ENCODE measurements at places on chromosomes 13 and 19.

DNA sequence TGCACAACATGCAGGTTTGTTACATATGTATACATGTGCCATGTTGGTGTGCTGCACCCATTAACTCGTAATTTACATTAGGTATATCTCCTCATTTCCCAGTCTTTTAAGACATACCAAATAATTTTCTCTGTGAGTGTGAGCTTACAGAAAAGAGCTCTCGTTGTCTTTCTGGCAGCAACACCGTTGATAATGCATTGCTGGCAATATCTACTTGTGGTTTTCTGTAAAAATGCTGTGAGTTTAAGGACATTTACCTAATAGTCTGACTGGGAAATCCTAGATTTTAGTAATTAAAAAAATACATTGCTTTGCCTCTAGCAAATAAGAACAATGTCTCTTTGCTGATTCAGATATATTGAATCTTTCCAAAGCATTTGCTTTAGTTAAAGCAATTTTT is 8.4 kb downstream of the IGFL3 start:
- no peak for DNase-seq

GRCh38 chr13:87089391-87089790 is 581.8 kb upstream of the SLITRK5 start:
- DNase-seq: no peak

DNA sequence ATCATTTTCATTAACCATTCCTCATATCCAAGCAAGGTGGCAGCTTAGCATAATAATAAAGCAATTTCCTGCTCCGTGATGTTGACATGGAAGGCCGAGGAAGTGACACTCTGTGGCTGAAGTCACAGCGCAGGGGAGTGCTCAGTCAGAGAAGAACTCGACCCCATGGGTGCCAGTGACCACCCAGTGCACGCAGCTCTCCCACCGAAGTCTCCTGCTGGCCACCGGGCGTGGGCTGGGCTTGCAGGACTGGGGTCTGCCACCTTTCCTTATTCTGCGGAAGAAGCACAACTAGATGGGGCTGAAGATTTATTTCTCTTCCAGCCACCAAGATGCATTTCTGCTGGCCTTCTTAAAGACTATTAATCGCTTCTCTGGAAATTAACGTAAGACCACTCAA is 132.1 kb upstream of the SPACA7 start:
- no peak for DNase-seq

DNA sequence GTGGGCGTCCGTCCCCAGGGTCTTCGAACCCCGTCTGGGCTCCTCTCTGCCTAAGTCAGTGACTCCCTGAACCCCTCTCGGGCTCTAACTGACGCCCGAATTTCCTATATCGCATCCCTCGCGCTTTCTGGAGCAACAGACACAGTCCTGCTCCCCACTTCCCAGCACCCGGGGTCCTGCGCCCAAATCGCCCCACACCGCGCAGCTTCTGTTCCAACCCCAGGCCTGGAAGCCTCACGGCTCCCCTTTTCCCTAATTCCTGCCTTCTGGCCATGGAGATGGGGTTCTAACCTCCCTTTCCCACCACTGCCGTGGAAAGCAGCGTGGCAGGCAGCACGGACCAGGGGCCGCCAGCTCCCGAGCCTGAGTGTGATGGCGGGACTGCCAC is 1.6 kb upstream of the GRTP1 start:
- no peak for DNase-seq

DNA sequence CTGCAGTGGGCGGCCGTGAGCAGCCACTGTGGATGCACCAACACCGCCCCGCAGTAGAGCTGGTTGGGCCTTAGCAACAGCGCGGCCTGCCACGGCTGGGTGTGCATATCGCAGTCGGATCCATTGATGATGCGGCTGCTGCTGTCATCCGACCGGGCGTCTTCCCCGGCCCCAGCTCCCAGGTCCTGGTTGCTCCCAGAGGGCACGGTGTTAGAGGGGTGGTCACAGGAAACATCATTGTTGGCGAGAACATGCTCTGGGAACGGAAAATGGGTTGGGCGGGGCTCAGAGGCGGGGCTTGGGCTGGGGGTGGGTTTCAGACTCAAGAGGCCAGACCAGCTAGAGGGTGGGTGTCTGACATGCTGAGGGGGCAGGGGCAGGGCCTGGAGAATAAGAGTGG is 3.0 kb downstream of the KLK5 start:
- no peak for DNase-seq

GRCh38 chr19:30371960-30372824 is at the start of gene ZNF536:
Gene ZNF536, plus strand, starts transcription at chr19:30372384. Its CDS starts 71,179 bp downstream, at chr19:30443563.
- no peak for DNase-seq

- no peak for DNase-seq
Measured at GRCh38 chr13:49711218-49711863, 20.1 kb upstream of the EBPL start.

GRCh38 chr13:63516124-63516523 is 2100.5 kb upstream of the PCDH20 start:
- DNase-seq: no peak

- DNase-seq: no peak
Measured at GRCh38 chr19:10412257-10412977, 7.9 kb upstream of the PDE4A start.
